A549 (cell line): ENCODE measurements at places on chromosomes 13 and 19.

DNA sequence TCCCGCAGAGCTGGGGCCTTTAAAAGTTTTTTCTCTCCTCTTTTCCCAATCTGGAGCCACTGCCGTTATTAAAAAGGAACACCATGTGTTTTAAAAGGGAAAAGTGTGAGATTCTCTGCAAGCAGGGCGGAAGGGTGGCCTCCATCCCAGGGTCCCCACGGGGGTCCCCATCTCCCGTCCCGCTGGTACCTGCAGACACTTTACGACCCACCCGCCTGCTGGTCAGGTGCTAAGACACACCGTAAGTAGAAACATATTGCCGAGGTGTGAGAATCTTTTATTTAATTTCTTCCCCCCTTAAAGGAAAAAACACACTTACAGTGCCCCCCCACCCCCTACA, 1.8 kb downstream of the CRLF1 start:
- no peak for DNase-seq

DNA sequence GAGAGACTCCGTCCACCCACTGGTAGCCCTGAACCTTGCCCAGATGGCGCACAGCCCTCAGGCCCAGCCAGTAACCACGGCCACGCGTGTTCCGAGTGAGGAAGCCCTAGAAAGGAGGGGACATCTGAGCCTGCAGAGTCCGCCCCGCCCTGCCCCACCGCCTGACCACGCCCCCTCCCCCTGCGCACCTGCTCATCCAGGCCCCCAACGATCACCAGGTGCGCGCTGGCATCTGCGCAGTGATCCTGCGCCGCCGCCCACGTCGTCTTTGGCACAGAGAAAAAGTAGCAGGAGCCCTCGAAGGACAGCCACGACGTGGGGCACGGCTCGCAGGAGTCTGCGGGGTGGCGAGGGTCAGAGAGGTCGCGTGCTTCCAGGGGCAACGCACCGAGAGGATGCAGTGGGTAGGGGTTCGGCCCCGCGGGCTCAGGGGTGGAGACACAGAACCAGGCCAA, 2.1 kb downstream of the CLEC4G start:
- no peak for DNase-seq

DNA sequence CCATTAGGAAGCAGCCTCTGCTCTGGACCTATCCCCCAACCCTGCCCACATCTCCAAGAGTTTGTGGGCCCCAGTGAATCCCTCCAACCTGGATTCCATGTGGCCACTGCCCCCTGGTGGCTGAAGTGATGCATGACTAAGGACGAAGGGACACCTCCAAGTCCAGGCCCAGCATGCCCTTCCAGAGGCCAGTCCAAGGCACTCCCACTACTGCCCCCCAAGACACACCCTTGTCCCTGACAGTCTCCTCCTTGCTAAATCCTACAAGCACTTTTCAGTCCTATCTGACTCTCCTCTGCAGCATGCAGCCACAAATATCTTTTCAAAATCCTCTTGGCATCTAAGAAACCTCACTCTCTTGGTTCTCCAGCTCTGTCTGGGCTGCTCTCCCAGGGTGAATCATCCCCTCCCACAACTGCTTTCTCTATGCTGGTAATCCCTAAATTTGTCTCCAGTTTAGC, 33.0 kb downstream of the DEDD2 start:
- peak; percentile 96 for DNase-seq

GRCh38 chr19:4647676-4648644, 8.6 kb downstream of the TNFAIP8L1 start:
- DNase-seq, result no peak

GRCh38 chr19:39190768-39191167, 6.0 kb upstream of the NCCRP1 start:
- DNase-seq, result peak; percentile 68

DNA sequence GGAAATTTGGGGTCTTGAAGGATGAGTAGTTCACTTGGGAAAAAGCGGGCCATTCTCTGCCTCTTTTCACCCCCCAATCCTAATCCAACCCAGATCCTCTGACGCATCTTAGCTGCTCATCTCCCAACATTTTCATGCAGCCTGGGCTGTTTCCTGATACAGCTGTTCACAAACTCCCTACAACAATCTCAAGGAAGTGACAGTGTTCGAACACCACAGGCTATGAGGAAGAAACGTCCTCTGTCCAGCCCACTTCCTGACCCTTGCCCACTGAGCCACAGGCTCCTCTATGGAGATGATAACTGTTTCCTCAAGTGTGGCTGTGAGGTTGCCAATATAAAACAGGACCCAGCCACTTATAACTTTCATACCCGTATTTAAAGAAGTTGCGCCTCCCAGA, 16.2 kb downstream of the LMTK3 start:
- no peak for DNase-seq

GRCh38 chr13:107233541-107233940, 665.6 kb upstream of the ARGLU1 start:
- DNase-seq, result no peak

DNA sequence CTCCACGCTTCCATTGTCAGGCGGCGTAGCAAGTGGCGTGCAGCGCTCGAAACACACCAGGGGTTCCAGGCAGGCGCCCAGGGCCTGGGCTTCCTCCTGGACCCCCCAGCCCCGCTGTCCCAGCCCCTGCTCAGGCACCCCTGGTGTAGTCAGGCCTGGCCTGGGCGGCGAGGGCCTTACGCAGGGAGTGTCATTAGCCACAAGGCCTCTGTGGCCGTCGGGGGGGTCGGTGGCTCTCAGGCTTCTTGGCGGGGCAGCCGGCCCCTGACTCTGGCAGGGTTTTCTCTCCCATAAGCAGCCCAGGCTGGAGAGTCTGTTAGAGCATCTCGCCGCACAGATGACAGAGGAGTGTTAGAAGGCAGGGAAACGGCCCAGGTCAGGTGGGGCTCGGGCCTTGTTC, 116.7 kb downstream of the KDM4B start:
- DNase-seq, result no peak

DNA sequence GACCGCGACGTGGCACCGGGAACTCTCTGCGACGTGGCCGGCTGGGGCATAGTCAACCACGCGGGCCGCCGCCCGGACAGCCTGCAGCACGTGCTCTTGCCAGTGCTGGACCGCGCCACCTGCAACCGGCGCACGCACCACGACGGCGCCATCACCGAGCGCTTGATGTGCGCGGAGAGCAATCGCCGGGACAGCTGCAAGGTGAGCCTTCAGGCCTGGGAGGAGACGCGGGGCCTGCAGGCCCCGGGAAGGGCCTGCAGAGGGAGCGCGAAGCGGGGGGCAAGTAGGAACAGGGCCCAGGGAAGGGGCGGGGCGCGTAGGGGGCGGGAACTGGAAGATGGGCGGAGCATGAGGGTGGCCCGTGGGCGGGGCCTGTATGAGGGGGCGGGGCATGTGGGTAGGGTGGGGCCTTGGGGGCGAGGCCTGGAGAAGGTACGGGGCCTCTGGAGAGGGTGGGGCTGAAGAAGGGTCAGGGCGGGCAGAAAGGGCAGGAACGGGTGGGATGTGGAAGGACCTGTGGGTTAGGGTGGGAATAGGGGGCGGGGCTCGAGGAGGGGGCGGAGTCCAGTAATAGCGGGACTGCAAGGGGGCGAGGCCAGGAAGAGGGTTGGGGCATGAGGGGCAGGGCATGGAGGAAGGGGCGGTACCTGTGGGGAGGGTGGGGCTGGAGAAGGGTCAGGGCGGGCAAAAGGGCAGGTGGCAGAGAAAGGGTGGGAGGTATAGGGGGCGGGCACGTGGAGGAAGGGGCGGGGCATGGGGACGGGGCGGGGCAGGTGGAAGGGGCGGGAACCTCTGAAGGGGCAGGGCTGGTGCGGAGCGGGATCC, 2.5 kb downstream of the CFD start:
- DNase-seq, result peak; percentile 78

GRCh38 chr13:35769812-35770211, 293.3 kb upstream of the MAB21L1 start:
- no peak for DNase-seq

DNA sequence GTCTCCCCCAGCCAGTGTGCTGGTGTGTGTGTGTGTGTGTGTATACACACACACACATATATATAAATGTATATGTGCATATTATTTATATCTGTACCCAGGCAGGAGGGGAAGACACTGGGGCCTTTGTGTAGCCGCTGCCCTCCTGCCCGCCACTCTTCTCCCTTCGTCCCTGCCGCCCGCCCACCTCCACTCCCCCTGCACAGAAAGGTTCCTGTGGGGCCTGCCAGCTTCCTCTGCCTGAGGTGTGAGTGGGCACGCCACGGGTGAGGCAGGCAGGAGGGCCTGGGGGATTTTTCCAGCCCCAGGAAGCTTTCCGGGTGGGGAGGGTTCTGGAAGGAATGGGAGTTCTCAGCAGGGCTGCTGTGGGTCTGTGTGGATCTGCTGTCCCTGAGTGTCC, 6.9 kb downstream of the IRF2BP1 start:
- DNase-seq, result no peak

GRCh38 chr19:17950310-17951156, 16.4 kb upstream of the KCNN1 start:
- DNase-seq, result no peak

DNA sequence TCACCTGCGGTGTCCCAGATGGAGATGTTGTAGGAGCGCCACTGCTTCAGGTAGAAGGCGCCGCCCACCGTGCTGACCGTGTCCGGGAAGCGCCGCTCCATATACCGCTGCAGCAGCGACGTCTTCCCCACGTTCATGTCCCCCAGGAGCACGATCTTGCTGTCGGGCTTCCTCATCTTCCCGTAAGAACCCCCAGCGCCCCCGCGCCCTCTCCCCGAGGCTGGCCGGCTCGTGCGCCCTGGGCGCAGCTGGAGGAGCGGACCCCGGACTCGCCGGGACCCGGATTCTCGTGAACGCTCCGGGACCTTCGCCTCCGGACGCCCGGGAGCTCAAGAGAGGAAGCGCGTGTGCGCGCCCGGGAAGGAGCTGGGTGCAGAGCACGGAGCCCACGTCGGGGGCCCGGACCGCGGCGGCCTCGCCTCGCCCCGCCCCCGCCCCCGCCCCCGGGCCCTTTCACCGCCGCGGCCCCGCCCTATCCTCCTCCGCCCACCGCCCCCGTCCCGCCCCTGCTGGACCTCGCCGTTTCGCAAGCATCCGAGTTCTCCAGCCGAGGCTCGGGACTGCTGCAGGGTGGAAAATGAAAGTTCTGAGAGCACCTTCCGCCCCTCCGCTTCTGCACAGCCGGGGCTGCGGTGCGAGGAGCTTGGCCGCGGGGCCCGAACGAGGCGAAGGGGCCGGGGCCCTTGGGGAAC, at the start of gene RAB20:
Gene RAB20, minus strand, starts transcription at position 379 of the 692 bp plus-strand sequence. Its CDS starts 203 bp downstream, at position 176.
- DNase-seq, result peak; percentile 50

GRCh38 chr19:3573858-3574637, 1.3 kb downstream of the HMG20B start:
- peak; percentile 45 for DNase-seq

DNA sequence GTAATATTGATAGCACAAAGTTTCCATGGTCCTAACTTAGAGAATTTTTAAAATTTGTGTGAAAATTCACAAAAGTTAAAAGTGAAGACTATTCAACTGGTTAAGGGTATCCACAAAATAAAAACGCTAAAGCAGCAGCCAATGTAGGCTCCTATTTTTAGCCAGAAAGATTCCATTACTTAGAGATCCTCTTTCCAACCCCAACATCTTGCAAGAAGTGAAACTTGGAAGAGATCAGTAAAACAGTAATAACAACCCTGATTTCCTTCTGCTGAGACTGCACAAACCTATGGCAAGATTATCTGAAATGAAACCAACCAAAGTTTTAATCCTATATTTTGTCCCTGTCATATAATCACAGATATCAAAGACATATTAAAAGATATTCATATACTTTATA, 8.5 kb downstream of the TBC1D4 start:
- DNase-seq, result no peak

GRCh38 chr13:44024846-44025195, 145.1 kb downstream of the LACC1 start:
- DNase-seq, result no peak

GRCh38 chr19:33000510-33000909, 28.5 kb downstream of the FAAP24 start:
- DNase-seq, result no peak

GRCh38 chr13:92967923-92968322, 258.7 kb upstream of the GPC6 start:
- DNase-seq, result no peak

- DNase-seq, result no peak
Measured at GRCh38 chr13:100387416-100387815, 201.2 kb downstream of the GGACT start.

- DNase-seq, result no peak
Measured at GRCh38 chr13:45899406-45899805, 47.9 kb upstream of the SIAH3 start.

GRCh38 chr13:41463838-41464602, 6.7 kb downstream of the RGCC start:
- DNase-seq, result no peak

DNA sequence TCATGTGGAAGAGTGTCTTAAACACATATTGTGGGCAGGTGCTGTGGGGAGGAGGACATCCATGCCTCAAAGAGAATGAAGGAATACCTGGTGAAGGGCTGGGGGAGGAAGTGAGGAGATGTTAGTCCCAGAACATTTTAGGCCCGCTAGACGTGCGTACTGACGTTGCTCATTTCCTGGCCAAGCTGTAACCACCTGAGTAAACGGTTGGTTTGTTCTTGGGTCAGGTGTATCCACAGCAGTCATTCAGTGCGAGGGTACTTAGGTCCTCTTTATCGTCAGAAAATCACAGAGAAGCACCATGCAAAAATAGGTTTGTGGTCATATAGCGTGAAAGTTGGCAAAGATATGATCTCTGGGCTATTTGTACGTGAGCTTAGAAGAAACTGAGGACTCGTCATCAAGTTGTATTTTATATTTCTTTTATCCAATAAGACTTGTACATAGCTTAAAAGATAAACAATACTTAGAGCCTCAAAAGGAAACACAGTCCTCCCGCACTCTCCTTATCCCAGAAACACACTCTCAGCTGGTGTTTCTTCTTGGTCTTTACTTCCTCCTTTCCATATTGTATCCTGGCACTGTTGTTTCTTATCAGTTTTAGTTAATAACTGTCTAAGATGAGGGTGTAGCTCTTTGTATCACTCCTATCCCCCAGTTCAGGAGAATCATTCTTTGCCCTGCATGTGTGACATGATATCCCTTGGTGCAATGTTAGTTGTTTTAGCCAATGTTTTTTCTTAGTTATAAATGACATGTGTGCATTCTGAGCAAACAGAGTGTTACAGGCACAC, 52.0 kb downstream of the ARHGEF7 start:
- DNase-seq, result no peak

DNA sequence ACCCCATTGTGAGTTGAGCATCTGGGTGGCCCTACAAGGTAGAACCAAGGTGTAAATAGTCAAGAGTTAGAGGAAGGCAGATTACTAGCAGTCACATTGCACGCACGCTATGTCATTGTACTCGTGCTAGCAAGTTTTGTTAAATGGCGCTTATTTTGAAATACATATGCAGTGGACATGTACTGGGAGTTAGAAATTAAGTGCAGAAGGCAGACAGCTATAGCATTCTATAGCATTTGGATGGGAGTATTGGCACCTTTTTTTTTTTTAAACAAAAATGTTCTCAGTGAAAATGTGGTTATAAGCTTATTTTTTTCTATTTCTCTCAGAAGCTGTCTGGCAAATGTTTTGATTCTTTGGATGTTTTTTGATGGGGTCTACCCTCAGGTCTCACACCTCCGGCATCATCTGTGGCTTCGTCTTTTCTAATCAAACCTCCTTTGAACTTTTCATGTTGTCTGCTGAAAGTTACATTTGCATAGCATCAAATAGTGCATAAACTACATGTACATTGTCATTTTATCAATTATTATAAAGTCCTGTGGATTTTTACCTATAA, 68.1 kb downstream of the ARHGEF7 start:
- DNase-seq, result no peak
